SJSA1 (cell line): ENCODE measurements at places on chromosomes 7 and 10. TPM values are rescaled to one million over a fixed set of nuclear protein-coding genes. Genes with fewer than 3 reads are reported as not detected.

- H3K27me3 ChIP-seq: no peaks in the 10 kb centered on the region
- no peak for DNase-seq
- H3K36me3 ChIP-seq: no peaks in the 10 kb centered on the region
- H3K4me3 ChIP-seq: no peak overlapping the region
Measured at GRCh38 chr10:131737543-131738395, 163.0 kb upstream of the PPP2R2D start.

Gene PAPOLB
- total RNA-seq: not detected in 2 replicates

- no peaks in the 10 kb centered on the region for H3K36me3 ChIP-seq
- no peak overlapping the region for H3K4me3 ChIP-seq
- peaks cover 18% of the 10 kb centered on the region for H3K4me1 ChIP-seq
Measured at GRCh38 chr7:121433775-121434174, 37.7 kb upstream of the FAM3C start.

DNA sequence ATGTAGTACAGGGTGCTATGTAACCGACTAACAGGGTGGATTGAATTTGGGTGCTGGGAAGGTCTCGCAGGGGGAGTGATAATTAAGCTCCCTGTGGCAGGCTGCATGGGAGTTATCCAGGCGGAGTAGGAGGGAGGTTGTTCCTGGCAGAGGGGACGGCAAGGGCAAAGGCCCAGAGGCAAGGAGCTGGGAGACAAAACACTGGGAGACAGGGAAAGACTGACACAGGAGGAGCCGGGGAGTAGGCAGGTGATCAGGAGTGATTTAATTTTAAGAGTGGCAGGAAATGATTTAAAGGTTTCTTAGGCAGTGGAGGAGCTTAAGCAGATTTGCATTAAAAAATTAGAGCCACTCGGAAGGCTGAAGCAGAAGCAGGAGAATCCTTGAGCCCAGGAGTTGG, 40.7 kb upstream of the LEP start:
- no peak overlapping the region for H3K4me3 ChIP-seq
- peaks cover 5% of the 10 kb centered on the region for H3K27me3 ChIP-seq

DNA sequence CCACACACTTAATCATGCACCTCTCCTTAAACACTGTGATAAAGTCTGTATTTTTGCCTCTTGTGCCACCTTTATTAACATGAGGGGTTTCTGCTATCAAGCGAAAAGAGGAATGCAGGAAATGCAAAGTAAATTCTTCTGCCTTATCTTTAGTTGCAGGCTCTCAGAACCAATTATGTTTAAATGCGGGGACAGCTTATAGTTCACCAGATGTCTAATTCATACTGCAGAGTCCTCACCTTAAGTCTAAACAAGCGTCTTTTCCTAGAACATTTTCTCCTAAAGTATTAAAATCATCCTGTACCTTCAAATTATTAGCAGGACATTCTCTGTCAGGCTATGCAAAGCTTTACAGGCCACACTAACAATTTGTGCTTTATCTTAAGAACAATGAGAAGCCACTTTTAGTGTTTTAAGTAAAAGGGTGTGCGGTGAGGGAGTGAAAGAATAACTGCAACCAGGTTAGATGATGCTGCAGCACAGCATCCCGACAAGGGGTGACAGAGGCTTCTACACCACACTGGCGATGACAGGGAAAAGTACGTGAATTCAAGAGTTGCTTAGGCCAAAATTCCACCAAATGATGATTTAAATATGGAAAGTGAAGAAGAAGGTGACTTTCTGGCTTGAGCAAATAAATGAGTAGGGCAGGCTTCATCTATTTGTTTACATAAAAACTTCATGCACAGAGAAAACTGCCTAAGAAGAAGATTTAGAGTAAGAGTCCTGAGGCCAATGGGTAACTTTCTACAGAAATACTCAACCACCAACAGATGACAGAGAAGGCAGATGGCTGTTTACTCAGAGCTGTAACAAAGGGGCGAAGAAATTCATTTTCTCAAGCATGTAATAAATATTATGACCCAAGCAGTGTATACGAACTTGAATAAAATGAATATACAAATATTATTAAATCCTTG, 36.0 kb downstream of the EZH2 start:
- H3K27me3 ChIP-seq: no peaks in the 10 kb centered on the region
- no peak for DNase-seq
- H3K4me1 ChIP-seq: peaks cover 17% of the 10 kb centered on the region; the same call in 1 of the 2 replicates
- peaks cover 14% of the 10 kb centered on the region for H3K36me3 ChIP-seq
- H3K4me3 ChIP-seq: no peak overlapping the region

GRCh38 chr10:4254101-4254994, 469.3 kb upstream of the KLF6 start:
- H3K27me3 ChIP-seq: no peaks in the 10 kb centered on the region
- no peak overlapping the region for H3K4me3 ChIP-seq
- peaks cover 10% of the 10 kb centered on the region for H3K4me1 ChIP-seq
- H3K36me3 ChIP-seq: no peaks in the 10 kb centered on the region
- no peak overlapping the region for H3K27ac ChIP-seq

- no peaks in the 10 kb centered on the region for H3K4me1 ChIP-seq
- H3K27me3 ChIP-seq: peaks cover 6% of the 10 kb centered on the region; the same call in 1 of the 2 replicates
- no peak overlapping the region for H3K27ac ChIP-seq
Measured at GRCh38 chr10:43322769-43323168, 48.7 kb upstream of the FXYD4 start.

DNA sequence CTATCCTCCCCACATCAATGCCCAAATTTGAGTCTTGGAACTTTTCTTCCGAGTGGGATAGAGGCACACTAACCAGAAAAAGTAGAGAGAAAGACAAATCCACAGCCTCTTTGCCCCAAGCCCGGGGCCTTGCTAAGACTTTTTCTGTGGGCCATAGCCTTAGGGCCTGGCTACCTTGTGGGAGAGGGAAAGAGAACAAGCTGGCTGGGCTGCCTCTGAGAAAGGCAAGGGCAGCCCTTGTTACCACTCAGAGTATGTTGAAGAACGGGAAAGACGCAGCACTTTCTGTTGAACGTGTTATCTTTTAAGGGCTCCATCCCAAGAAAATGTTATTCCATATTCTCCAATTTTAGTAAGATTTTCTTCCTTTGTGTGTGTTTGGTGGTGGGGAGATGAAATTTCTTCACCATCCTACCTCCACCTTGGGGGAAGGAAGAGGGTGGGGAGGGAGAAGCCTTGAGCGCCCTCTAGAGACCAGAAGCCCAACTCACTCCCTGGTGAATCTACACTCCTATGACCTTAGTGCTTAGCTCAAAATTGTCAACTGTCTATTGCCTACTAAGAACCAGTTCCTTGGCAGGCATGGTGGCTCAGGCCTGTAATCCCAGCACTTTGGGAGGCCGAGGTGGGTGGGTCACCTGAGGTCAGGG, 3.9 kb upstream of the NRF1 start:
- DNase-seq: peak; percentile 25
- 0 out of 2 replicates have a peak, but pooled peaks cover 4% of the 10 kb centered on the region for H3K4me1 ChIP-seq
- no peak overlapping the region for H3K27ac ChIP-seq
- H3K36me3 ChIP-seq: peaks cover 39% of the 10 kb centered on the region

Gene GPR146
- total RNA-seq: 0.08 and 0.72 TPM in 2 replicates

GRCh38 chr7:69864822-69865221, 266.5 kb downstream of the AUTS2 start:
- no peaks in the 10 kb centered on the region for H3K36me3 ChIP-seq
- H3K27ac ChIP-seq: no peak overlapping the region
- H3K4me1 ChIP-seq: no peaks in the 10 kb centered on the region
- H3K27me3 ChIP-seq: no peaks in the 10 kb centered on the region

DNA sequence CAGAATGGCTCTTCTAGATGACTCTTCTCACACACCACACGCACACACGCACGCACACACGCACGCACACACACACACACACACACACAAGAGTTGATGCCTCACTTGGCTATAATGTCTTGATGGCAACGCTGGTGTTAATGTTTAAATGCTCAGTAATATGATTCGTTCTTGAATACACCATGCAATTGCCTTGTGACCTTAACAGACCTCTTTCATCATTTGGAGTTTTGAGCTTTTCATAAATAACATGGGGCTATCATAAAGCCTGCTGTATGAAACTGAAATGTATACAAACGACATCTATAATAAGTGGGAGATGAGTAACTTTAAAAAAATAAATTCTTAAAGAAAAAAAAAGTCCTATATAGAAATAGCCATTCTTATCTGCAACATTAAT, 8.2 kb downstream of the JCAD start:
- no peak for DNase-seq
- H3K4me3 ChIP-seq: no peak overlapping the region
- peaks cover 32% of the 10 kb centered on the region for H3K36me3 ChIP-seq
- no peaks in the 10 kb centered on the region for H3K27me3 ChIP-seq

- H3K4me1 ChIP-seq: peaks cover 26% of the 10 kb centered on the region
- H3K4me3 ChIP-seq: no peak overlapping the region
- H3K27me3 ChIP-seq: no peaks in the 10 kb centered on the region
- peaks cover 73% of the 10 kb centered on the region for H3K36me3 ChIP-seq
- H3K27ac ChIP-seq: peak overlapping the region; percentile 28
Measured at GRCh38 chr7:6392712-6393666, 54.8 kb downstream of the DAGLB start.

Gene RHOBTB1
- total RNA-seq: 17.7 and 32.1 TPM in 2 replicates

GRCh38 chr10:93911866-93912265, 18.1 kb downstream of the SLC35G1 start:
- no peak for DNase-seq
- no peaks in the 10 kb centered on the region for H3K4me1 ChIP-seq
- H3K36me3 ChIP-seq: peaks cover 20% of the 10 kb centered on the region
- H3K27me3 ChIP-seq: no peaks in the 10 kb centered on the region

GRCh38 chr7:133480868-133481267, 228.0 kb downstream of the EXOC4 start:
- no peaks in the 10 kb centered on the region for H3K27me3 ChIP-seq
- DNase-seq: no peak
- H3K27ac ChIP-seq: no peak overlapping the region
- H3K36me3 ChIP-seq: no peaks in the 10 kb centered on the region

DNA sequence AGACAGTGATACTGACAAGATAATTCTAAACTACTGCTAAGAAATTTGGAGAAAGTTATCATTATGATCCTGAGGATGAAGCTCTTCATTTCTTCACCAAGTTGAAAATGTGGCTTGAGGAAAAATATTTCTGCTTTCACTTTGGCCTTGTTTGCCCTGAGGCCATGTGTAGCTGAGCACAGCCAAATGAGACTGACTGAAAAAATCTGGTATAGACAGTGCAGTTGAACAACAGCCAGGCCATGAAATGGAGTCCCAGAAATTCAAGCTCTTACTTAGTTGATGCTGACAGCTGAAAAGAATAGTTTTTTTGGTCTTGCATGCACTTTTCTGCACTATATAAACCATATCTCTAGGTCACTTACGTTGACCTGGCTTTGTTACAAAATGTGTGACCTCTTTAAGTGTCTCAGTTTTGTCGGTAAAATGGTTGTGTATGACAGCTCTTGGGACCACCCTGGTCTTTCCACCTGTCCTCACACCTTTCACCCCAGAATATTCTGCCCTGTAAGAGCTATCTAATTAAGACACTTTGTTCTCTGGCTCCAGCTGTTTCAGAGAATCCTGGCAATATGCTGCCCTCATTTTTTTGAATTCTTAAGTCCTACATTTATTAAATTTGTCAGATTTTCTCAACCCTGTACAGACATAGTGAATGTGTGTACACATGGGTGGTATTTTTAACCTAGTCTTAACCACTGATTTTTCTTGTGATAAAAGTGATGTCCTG, 91.3 kb downstream of the CD36 start:
- H3K4me3 ChIP-seq: no peak overlapping the region
- DNase-seq: no peak
- peaks cover 8% of the 10 kb centered on the region for H3K4me1 ChIP-seq
- H3K27me3 ChIP-seq: no peaks in the 10 kb centered on the region
- H3K36me3 ChIP-seq: no peaks in the 10 kb centered on the region

Gene ZNF107
- 2.9 and 7.3 TPM in 2 replicates for total RNA-seq

Gene OR6V1
- not detected in 2 replicates for total RNA-seq

DNA sequence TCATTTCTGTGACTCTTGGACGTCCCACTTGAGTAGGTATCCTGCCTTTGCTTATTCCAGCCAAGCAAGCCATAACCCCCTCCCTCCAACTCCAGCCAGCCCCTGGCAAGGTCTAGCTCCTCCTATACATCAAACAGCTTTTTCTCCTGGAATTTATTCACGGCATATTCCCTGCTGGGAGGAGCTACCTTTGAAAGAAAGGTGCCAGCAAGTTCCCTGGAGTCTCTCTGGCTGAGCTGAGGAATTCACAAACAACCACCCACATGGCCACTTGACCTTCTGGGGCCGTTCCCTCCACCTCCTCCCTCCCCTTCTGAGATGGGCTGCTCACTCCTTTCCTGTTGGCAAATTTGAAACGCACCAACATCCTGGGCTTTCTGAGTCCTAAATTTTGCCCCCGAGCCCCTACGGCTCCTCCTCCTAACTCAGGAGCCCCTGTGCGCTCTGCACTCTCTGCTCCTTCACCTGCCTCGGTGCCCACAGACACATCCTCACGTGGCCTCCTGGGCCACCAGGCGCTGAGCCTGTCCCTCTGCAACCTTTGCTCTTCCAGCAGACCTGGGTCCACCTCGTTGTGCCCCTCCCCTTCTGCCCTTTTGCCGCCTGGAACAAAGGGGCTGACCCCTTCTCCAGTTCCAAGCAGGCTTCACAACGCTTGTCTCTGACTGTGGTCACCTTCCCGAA, 48.0 kb downstream of the HSPA12A start:
- peak; percentile 20 for DNase-seq
- peaks cover 21% of the 10 kb centered on the region for H3K4me1 ChIP-seq
- no peak overlapping the region for H3K4me3 ChIP-seq
- no peak overlapping the region for H3K27ac ChIP-seq
- H3K36me3 ChIP-seq: peaks cover 2% of the 10 kb centered on the region; the same call in 1 of the 2 replicates

DNA sequence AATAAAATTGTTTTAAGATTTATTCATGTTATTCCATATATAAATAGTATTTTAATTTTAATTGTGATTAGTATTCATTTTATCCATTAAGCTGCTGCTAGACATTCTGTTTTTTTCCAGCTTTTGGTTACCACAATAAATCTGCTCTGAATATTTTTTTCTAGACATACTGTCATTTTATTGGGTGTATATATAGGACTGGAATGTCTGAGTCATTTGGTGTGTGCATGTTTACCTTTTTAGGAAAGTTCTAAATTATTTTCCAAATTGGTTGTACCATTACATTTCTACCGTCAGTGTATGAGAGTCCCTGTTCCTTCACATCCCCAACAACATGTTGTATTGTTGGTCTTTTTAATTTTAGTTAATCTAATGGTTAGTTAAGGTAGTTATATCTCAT, 1138.1 kb downstream of the REEP3 start:
- no peaks in the 10 kb centered on the region for H3K36me3 ChIP-seq
- no peaks in the 10 kb centered on the region for H3K4me1 ChIP-seq
- no peak overlapping the region for H3K27ac ChIP-seq
- H3K4me3 ChIP-seq: no peak overlapping the region

Gene CLDN3
- total RNA-seq: not detected in 2 replicates

DNA sequence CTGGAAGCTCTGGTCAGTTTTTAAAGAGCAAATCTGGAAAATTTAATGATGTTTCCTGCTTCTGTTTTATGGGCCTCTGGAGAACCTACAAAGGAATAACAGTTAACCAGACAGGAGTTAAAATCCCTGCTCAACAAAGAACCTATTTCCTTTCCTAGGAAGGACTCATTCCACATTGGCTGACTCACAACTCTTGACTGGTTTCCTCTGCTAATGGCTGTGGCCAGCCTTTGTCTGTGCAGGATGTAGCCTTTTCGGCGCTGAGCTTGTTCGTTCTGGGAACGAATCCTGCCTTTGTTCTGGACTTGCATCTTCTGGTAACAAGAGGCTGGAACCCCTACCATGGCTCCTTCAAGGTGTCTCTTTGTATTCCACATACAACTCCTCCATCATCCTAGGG, 112.8 kb upstream of the PDCD4 start:
- H3K27me3 ChIP-seq: no peaks in the 10 kb centered on the region
- peaks cover 54% of the 10 kb centered on the region for H3K4me1 ChIP-seq
- DNase-seq: peak; percentile 88
- no peak overlapping the region for H3K4me3 ChIP-seq
- H3K27ac ChIP-seq: peak overlapping the region; percentile 87

- H3K4me3 ChIP-seq: no peak overlapping the region
- no peaks in the 10 kb centered on the region for H3K4me1 ChIP-seq
- DNase-seq: no peak
- no peak overlapping the region for H3K27ac ChIP-seq
Measured at GRCh38 chr7:43747328-43748105, 11.0 kb upstream of the BLVRA start.
